ENCODE measurements at places on chromosomes 12 and 14.
A peak's percentile ranks its signal among the peaks of the same experiment; 100 is the strongest.

- no peak for DNase-seq
These were observed 26.0 kb downstream of the PPFIBP1 start for GRCh38 chr12:27549801-27550652.

GRCh38 chr14:101185073-101185835 is 281.7 kb upstream of the RTL1 start:
- no peak for DNase-seq

DNA sequence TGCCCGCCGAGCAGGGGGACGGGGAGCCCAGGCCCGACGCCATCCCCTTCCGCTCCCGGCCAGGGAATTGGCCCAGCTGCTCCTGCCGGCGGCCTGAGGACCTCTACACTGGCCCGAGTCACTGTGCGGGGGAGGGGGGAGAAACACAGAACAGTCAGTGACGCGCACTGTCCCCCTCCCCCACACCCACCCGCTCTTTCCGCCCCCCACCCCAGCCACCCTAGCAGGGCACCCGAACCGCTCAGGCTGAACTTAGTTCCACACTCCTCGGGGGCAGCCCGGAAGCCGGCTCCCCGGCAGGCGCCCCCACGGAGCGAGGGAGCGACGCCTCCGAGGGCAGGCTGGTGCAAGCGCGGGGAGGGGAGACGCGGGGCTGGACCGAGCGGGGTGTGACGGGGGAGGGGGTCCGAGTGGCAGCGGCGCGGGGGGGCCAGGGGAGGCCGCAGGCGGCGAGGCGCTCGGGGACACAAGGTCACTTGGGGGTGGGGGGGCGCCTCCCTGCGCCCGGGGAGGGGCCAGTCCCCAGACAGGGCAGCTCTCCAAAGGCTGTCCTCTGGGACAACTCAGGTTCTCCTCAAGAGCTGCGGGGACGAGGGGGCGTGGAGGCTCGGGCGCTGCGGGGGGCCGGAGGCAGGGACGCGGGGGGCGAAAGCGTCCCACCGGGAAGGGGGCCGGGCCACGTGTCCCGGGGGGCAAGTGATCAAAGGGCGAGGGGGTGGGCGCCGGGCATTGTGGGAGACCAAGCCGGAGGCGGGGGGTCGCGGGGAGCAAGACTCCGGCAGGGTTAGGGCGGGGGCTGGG is 648 bp downstream of the CHD4 start:
- DNase-seq = peak; percentile 69

DNA sequence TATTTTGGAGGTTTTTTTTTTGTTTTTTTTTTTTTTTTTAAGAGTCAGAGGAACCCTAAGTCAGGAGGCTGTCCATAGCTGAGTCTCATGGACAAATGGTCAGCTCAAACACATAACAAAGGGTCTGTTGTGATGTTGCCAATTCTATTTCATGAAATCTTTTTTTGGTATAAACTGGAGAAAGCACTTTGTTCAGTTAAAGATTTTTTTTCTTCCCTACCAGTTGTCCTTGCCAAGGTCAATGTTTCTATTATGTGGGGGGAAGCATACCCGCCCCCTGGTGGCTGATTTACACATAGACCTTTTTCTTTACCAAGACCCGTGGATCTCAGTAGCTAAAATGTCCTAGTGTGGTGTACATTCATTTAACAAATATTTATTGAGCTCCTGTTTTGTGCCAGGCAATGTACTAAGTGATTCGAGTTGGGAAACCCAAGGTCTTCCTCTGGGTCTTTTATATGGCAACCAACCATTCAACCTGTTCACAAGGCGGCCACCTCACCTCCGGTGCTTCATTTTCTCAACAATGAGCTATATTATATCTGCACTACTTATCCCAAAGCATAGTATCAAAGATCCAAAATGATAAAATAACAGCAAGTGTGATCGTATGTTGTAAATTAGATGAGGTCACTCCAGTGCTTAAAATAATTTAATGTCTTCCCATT is 214.5 kb downstream of the PAH start:
- DNase-seq = no peak

- no peak for DNase-seq
These were observed 46.2 kb downstream of the AACS start for GRCh38 chr12:125111403-125111802.

DNA sequence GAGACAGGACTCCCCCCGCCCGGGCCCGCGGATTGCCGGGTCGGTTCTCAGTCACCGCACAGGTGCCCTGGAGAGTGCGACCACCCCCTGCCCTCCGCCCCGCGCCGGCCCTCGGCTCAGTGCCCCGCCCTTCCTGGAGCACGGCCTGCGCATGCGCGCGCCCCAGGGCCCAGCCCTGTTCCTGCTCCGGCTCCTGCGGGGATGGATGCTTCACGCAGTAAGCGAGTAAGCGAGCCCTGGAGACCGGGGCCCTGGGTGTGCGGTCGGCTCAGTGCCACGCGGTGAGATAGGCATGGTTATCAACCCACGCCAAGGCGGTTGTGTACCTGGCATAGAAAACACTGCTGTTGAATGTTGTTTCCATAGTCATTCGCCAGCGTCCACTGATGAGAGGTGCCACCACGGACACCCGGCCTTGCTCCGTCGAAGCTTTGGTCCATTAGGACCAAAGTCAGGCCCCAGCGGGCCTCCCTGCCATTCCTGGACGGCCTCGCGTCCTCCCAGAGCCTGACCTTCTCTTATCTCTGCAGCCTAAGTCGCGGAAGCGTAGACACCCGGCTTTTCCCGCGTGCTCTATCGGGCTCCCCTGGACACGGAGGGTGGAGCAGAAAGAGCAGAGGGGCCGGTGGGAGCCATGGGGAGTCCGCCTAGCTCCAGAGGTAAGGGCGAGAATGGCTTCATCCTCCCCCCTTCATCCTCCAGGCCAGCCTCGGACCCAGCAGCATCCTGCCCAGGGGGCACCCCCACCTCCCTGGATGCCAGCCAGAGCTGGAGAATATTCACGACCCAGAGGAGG is 90.6 kb downstream of the PAPOLA start:
- peak; percentile 53 for DNase-seq

- DNase-seq = no peak
These were observed 128.1 kb downstream of the ITPR2 start for GRCh38 chr12:26704684-26705460.

- no peak for DNase-seq
These were observed 23.1 kb upstream of the C12orf42 start for GRCh38 chr12:103518899-103519298.

GRCh38 chr14:33257796-33258195 is 319.1 kb downstream of the NPAS3 start:
- no peak for DNase-seq

GRCh38 chr14:34619471-34619870 is 10.5 kb downstream of the SNX6 start:
- no peak for DNase-seq

DNA sequence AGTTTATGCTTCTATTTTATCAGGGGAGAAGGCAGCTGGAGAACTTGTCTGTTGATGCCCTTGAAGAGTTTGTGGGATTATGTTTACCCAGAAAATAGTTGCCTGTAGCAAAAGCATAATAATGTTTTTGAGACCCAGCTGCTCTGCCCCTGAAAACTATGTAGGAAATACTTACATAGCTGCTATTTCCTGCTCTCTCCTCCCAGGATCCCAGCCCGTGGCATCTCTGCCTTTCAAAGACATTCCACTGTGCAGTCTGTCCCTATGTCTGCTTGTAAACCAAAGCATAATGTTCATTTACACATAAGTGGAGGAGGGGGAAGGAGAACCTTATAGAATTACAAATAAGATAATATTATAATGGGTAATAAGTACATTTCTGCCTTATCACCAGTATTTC is 198.7 kb downstream of the SYT1 start:
- DNase-seq = no peak

DNA sequence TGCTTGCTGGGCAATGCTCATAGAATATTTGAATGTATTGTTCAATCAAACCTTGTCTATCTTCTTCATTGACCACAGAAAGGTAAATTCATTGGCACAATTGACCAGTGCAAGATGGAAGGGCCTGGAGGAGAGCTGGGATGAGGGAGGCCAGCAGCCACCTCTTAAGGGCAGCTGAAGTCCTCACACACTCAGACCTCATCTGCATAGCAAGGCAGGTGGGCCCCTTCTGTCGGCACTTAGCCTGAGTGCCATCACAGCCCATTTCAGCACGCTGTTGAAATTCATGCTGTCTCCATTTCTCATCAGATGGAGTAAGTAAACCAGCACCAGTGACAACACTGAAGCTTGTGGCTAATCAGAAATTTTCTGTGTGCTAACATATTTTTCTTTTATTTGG is 25.4 kb upstream of the HMGA2 start:
- DNase-seq = no peak

DNA sequence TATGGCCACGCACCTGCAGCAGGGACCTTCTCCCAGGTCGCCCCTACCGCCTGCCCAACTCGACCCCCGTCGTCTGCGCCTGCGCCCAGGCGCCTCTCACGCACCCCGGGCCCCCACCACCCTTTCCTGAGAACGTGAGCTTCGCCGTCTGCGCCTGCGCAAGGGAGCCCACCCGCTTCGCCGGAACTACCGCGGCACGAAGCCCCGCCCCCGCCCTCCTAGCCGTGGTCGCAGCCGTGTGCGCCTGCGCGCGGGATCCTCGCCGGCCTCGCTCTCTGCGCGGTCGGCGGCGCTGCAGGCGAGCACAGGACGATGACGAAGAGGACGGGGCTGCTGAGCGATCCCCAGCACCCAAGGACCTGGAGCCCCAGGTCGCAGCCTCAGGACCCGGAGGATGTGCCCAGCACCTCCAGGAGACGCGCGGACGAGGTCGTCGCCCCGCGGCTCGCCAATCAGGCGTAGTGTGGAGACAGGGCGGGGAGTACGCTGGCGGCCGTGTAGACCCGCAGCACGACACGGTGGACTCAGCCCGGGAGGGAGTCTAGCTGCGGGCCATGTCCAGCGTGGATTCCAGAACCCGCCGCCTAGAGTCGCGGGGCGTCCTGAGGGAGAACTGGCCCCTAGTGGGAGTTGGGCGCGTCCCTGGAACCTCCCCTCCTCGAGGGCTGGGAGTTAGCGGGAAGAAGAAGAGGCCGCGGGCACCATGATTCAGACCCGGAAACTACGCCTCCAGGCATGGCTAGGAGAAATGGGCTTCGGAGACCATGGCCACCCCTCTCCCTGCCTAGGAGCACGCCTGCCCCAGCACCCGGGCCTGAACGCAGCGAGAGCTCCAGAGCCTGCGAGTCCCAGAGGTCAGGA is 1120.8 kb upstream of the TMEM132C start:
- DNase-seq = peak; percentile 66

GRCh38 chr12:57754411-57755193 is at the start of gene MARCHF9:
TSS of gene MARCHF9 (plus strand) at chr12:57755103. CDS start at chr12:57755529, 426 bp downstream.
- DNase-seq = peak; percentile 84

GRCh38 chr14:68791078-68791901 is 1.6 kb downstream of the ZFP36L1 start:
- peak; percentile 23 for DNase-seq

DNA sequence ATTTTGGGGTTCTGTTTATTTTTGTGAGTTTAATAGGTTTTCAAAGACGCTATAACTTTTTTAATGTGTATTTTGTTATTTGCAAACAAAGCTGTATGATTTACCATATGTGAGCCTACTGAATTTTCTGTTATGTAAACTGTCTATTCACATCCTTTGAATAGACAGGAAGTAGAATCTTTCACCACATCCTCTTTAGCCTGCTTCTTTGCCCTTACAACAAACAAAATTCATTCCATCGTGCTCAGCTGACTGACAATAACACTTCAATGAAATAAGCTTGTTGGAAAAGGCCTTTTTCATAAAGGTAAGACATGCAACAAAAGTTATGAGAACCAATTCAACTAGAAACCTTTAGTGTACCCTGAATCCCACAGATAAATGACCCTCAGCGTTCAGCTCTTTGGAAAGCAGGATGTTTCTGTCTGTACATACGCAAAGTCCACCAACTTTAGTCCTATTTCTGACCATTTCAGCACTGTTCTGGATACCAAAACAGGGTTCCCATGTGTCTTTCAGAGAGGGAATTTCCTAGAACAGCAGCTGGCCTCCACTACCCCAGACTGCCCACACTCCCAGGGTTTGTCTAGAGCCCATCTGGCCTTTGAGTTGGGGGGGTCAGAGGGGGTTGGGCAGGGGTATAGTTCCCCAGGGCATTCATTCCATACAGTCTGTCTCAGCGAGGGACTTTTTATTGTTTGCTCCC is 71.3 kb downstream of the DUSP6 start:
- DNase-seq = no peak

DNA sequence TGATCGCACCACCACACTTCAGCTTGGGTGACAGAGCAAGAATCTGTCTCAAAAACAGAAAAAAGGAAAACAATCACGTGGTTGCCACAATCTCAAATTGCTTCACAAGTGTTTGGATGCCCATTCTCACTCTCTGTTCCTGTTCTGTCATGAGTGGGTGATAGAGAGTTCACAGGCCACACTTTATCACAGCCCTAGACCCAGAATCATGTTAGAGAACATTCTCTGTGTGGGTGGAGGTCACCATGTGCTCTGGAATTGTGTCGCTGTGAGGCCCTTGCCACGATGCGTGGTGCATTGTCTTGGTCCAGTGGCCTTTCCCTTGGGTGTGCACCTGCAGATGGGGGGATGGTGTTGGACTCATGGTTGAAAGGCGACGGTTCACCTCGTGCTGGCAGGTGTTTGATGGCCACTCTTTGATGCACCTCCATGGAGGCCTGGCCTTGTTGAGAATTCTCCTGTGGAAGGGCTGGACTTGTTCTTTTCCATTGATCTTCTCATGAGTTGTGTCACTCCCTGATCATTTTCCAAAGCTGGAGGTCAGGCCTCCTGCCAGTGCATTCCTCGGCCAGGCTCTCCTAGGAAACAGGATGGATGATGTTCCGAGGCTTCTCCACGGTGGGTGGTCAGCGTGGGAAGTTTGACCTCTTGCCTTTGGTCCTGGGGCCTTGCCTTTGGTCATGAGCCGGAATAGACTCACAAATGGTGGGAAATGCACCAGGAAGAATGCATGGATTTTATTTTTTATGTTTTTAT is 91.9 kb downstream of the SLC24A4 start:
- no peak for DNase-seq

DNA sequence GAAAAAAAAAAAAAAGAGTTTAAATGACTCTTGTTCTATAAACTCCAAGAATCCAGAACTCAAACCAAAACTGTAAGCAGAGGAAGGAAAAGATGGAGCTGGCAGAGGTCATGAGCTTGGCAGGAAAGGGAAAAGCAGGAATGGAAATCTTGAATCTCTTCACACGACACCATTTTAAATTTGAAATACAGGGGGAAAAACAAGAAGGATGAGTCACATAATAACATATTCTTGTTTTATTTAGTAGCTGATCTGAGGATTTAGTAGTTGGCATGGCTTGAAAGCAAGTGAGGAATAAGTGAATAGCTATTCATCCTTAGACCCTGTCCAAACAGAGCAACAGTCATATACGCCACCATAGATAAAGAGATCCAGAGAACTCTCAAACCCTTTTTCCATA is 35.0 kb downstream of the EPS8 start:
- DNase-seq = no peak

DNA sequence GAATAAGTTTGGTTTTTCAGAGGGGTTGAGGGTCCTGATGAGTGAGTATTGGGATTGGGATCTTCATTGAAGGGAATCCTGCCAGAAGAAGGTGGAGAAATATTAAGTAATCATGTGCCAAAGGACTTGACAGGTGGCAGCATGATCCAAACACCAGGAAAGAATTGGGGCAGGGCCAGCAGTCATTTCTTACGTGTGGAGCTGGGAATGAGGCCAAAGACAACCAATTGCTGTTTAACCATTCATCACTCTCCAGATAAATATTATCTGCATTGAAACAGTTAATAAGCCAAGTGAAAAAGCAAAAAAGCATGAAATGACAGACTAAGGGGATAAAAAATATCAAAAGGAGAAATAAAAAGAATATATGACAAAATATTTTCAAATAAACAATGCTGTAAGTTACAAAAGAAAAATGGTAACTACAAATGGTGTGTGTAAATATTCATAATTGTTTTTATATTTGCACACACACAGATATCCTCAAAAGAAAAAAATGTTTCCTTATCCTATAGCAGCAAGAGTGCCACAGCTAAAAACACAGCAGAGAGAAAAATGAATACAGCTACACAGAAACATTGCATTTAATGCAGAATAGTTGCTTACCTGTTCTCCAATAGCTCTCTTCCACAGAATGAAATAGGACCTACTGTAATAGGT is 26.2 kb downstream of the C2CD5 start:
- DNase-seq = no peak

Data from stimulated activated naive CD4-positive, alpha-beta T cell treated with Interleukin-2 at 50 U/mL for 16 hours (primary cell).